Neural crest cell (in vitro differentiated cells): ENCODE measurements at places on chromosomes 1 and 21. TPM values are rescaled to one million over a fixed set of nuclear protein-coding genes. Genes with fewer than 3 reads are reported as not detected.

GRCh38 chr1:30008372-30008997 is 714.9 kb downstream of the MATN1 start:
- H3K27ac ChIP-seq = no peak overlapping the region
- no peaks in the 10 kb centered on the region for H3K27me3 ChIP-seq
- H3K36me3 ChIP-seq = no peaks in the 10 kb centered on the region
- peaks cover 14% of the 10 kb centered on the region for H3K4me1 ChIP-seq
- no peak for DNase-seq

- H3K36me3 ChIP-seq = peaks cover 6% of the 10 kb centered on the region
- no peak for DNase-seq
- H3K27me3 ChIP-seq = no peaks in the 10 kb centered on the region
- no peak overlapping the region for H3K27ac ChIP-seq
- H3K4me1 ChIP-seq = peaks cover 8% of the 10 kb centered on the region
These were observed 160.2 kb downstream of the COP1 start for GRCh38 chr1:176046926-176047325.

DNA sequence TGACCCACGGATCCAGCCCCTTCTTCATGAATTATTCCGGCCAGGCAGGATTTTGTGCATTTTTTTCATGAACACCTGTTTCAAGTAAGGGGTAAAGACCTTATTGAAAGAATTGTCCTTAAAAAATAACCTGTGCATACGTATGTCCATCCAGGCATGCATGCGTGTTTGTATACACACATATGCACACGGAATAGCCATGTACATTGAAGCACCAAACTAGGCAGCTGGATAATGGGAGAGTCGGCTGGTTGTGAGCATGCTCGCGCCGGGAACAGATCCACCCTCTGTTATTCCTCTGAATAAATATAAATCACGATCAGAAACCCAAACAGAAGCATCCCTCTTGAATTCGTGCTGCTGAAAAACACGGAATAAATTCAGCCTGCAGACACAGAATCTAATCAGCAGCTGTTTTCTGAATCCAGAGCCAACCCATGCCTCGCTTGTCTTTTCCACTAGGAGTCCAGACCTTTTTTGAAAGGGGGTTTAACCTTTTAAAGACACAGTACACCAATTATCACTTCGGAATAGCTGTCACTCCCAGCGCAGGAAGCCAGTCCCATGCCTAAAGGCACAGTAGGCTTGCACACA is at the start of gene HIVEP3:
TSS of gene HIVEP3 (minus strand) at position 473 of the 594 bp plus-strand sequence.
- H3K27me3 ChIP-seq = peaks cover 37% of the 10 kb centered on the region
- H3K36me3 ChIP-seq = no peaks in the 10 kb centered on the region
- no peak within 1 kb of the TSS for H3K27ac ChIP-seq
- no peak for DNase-seq
- peak within 1 kb of the TSS; percentile 91 for H3K4me3 ChIP-seq
- H3K4me1 ChIP-seq = peaks cover 35% of the 10 kb centered on the region

DNA sequence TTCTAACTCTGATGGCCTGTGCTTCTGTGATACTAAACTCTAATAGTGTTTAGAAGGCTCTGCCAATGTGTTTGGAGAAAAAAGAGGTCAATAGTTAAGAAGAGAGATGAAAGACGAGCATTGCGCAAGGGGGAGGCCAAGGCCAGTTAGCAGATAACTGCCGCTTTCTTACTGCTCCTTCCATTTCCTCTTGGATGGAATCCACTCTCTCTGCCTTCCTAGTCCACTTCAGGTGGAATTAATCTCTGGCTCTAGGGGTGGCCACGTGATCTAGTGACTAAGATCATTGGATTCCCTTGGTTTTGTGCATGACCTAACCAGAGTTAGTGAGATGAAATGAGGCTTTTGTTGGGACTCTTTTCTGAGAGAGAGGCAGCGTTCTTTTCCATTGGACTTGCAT is 148.3 kb downstream of the ACTL8 start:
- H3K4me3 ChIP-seq = no peak overlapping the region
- peaks cover 83% of the 10 kb centered on the region for H3K27me3 ChIP-seq
- H3K36me3 ChIP-seq = no peaks in the 10 kb centered on the region
- H3K4me1 ChIP-seq = no peaks in the 10 kb centered on the region
- DNase-seq = no peak

DNA sequence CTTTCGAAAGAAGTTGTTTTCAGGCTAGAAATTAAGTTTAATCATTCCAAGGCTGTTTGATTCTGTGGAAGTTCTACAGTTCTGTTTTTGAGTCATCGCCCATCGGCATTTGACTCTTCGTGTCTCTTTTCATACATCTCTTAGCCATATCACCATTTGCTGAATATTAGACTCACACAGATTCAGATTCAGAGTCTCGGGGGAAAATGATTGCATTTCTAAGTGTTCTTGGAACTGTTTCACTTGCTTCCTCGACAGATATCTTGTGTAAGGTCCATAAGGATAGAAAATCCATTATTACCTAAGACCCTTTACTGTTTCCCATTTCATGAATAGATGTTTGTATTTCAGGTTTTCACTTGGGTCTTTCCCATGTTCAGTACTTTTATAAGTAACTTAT is 237.0 kb upstream of the SGIP1 start:
- no peak overlapping the region for H3K27ac ChIP-seq
- no peaks in the 10 kb centered on the region for H3K27me3 ChIP-seq
- no peak for DNase-seq
- peaks cover 38% of the 10 kb centered on the region for H3K4me1 ChIP-seq
- H3K4me3 ChIP-seq = no peak overlapping the region

- no peaks in the 10 kb centered on the region for H3K36me3 ChIP-seq
- H3K4me3 ChIP-seq = no peak overlapping the region
- H3K4me1 ChIP-seq = no peaks in the 10 kb centered on the region
These were observed 28.8 kb downstream of the KRTAP21-3 start for GRCh38 chr21:30689822-30690221.

GRCh38 chr1:41465741-41466140 is 18.7 kb downstream of the EDN2 start:
- no peaks in the 10 kb centered on the region for H3K27me3 ChIP-seq
- no peak overlapping the region for H3K4me3 ChIP-seq

- H3K27ac ChIP-seq = no peak overlapping the region
- H3K27me3 ChIP-seq = no peaks in the 10 kb centered on the region
- no peak overlapping the region for H3K4me3 ChIP-seq
- peaks cover under 1% of the 10 kb centered on the region for H3K4me1 ChIP-seq
These were observed 7.8 kb downstream of the VASH2 start for GRCh38 chr1:212958175-212958574.

DNA sequence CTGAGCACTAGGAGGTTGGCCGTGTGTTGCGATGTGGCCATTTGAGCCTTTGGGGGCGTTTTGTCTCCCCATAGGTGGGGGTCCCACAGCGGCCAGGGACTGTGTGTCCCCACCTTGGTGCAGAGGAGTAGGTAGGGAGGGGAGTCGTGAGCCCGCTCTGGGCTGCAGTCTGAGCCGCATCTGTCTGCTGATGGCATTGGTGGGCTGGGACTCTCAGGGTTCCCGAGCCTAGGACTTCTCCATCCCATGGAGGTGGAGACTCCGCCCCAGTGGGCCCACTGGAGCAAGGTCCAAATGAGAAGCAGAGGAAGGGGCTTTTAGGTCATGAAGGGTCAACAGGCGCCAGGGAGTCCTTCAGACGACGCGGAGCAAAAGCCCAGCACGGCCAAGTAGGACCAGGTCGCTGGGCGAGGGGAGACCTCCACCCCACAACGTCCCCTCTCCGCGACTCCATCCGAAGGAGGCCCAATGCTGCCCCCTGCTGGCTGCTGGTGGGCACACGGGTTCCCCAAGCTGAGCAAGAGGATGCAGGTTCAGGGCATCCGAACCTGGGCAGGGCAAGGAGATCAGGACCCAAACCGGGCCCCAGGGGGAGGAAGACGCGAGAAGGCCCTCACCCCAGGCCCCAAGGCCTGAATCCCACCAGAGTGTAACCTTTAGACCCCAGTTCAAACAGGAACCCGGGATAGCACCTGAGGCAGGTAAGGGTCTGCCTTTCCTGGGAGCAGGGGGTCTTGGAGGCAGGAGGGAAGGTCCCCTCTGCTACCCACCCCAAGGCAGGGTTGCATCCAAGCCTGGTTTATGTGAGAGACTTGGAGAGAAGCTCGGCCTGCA is 14.9 kb downstream of the TTC34 start:
- DNase-seq = no peak
- peaks cover 9% of the 10 kb centered on the region for H3K36me3 ChIP-seq
- H3K27me3 ChIP-seq = no peaks in the 10 kb centered on the region

DNA sequence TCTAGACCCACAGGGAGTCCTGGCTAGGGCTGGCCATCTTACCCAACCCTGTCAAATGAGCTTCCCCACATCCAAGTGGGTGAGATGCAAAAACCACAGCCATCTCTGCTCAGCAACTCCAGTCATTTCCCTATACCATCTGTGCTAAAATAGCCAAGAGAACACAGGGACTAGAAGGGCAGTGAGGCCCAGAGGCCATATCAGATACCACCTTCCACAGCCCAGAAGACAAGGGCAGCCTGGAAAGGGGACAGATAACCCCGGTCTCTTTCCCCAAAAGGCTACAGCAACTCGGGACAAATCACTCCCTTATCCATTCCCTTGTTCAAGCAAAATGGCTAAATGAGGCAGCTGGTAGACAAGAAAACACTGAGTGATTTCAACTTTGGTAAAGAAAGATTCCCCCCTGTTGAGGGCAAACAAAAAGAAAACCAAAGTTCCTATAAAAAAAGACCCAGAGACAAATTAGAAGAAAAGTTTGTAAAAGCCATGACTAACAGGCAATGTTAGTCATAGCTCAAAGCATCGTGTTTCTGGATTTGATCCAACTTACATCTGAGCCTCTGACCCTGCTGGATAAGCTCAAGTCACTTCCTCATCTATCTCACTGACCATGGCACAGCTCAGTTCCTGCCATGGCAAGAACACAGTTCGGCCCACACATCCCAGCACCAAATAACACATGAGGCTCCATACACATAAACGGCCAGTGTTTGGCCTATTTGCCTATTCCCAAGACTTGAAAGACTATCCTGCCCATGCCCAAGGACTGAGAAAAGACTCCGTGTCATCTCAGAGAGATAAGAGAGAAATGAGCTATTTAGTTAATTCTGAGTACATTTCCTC is 3.1 kb downstream of the LAMB3 start:
- DNase-seq = no peak
- no peaks in the 10 kb centered on the region for H3K27me3 ChIP-seq
- H3K4me1 ChIP-seq = no peaks in the 10 kb centered on the region
- no peak overlapping the region for H3K4me3 ChIP-seq
- no peak overlapping the region for H3K27ac ChIP-seq

DNA sequence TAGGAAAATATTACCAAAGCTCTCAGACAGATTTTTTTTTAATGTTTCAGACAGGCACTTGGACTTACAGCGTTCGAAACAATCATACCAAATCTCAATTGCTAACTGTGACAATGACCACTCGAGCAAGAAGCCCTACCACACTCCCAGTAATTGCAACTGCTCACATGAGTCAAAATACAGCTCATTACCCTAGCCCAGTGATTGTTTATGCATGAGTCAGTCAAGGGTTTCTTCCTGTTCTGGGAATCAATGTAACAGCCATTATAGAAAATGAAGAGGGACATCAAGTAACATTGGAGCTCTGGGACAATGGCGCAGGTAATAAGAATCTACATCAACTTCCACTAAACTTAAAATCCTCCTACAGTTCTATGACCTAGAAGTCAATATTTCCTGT is 56.1 kb upstream of the SH3GLB1 start:
- no peak overlapping the region for H3K4me3 ChIP-seq
- no peak overlapping the region for H3K27ac ChIP-seq
- H3K4me1 ChIP-seq = no peaks in the 10 kb centered on the region
- DNase-seq = no peak
- H3K36me3 ChIP-seq = no peaks in the 10 kb centered on the region

- no peak overlapping the region for H3K27ac ChIP-seq
- DNase-seq = no peak
- H3K27me3 ChIP-seq = no peaks in the 10 kb centered on the region
- H3K4me1 ChIP-seq = peaks cover 11% of the 10 kb centered on the region
These were observed 32.0 kb downstream of the EGLN1 start for GRCh38 chr1:231390071-231390470.

DNA sequence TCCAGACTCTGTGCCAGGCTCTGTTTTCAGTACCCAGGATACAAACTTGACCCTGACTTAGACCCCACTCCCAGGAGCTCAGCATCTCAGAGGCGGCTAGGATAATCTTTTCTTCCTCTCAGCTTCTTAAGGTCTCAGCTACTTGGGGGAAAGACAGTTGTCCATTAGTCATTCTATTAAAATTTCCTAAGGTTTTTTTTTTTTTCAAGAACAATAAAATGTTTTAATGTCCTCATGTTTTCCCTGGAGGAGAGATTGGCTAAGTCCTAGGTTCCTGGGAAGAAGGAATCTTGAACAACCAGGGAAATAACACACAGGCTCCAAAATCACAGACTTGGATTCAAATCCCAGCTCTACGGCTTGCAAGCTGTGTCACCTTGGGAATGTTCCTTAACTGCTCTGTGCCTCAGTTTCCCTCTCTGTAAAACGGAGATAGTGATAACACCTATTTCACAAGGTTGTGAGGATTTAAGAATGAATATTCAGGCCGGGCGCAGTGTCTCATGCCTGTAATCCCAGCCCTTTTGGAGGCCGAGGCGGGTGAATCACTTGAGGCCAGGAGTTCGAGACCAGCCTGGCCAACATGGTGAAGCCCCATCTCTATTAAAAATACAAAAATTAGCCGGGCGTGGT is 33.0 kb downstream of the CDK18 start:
- peak overlapping the region; percentile 81 for H3K27ac ChIP-seq
- H3K4me1 ChIP-seq = no peaks in the 10 kb centered on the region
- H3K27me3 ChIP-seq = peaks cover 29% of the 10 kb centered on the region
- H3K36me3 ChIP-seq = no peaks in the 10 kb centered on the region

- H3K4me1 ChIP-seq = peaks cover 47% of the 10 kb centered on the region
- no peak for DNase-seq
- no peak overlapping the region for H3K4me3 ChIP-seq
- no peaks in the 10 kb centered on the region for H3K27me3 ChIP-seq
- H3K27ac ChIP-seq = no peak overlapping the region
These were observed 28.7 kb upstream of the ATP5PO start for GRCh38 chr21:33944185-33944763.

GRCh38 chr21:42843056-42843455 is 36.3 kb downstream of the WDR4 start:
- no peak overlapping the region for H3K27ac ChIP-seq
- no peak overlapping the region for H3K4me3 ChIP-seq
- H3K27me3 ChIP-seq = no peaks in the 10 kb centered on the region
- H3K4me1 ChIP-seq = peaks cover 7% of the 10 kb centered on the region
- DNase-seq = no peak

- H3K27ac ChIP-seq = no peak overlapping the region
- no peaks in the 10 kb centered on the region for H3K36me3 ChIP-seq
These were observed 205.7 kb downstream of the TOMM20 start for GRCh38 chr1:234922987-234923386.

RIPPLY3 gene
- 2.6 and 3.2 TPM in 2 replicates for total RNA-seq

MSH4 gene
- 0.34 and 0.56 TPM in 2 replicates for total RNA-seq

LIPI gene
- total RNA-seq = not detected in 2 replicates

NTNG1 gene
- total RNA-seq = 1.1 and 1.3 TPM in 2 replicates

BRDT gene
- not detected in 2 replicates for total RNA-seq

PDC gene
- total RNA-seq = not detected in 2 replicates

PPFIA4 gene
- total RNA-seq = 2.6 and 5.0 TPM in 2 replicates

LCE1E gene
- not detected in 2 replicates for total RNA-seq

LRIG2 gene
- total RNA-seq = 17.9 and 18.3 TPM in 2 replicates

IFI44 gene
- 0.47 TPM in 1 of 2 replicates, not detected in the other for total RNA-seq
